ENCODE measurements at places on chromosomes 7 and 10.
A peak's percentile ranks its signal among the peaks of the same experiment; 100 is the strongest.

- no peak for DNase-seq
Measured at GRCh38 chr10:97774811-97775294, 3.1 kb upstream of the SFRP5 start.

GRCh38 chr7:2209961-2210323 lies 22.8 kb downstream of the MAD1L1 start:
- DNase-seq, result no peak

DNA sequence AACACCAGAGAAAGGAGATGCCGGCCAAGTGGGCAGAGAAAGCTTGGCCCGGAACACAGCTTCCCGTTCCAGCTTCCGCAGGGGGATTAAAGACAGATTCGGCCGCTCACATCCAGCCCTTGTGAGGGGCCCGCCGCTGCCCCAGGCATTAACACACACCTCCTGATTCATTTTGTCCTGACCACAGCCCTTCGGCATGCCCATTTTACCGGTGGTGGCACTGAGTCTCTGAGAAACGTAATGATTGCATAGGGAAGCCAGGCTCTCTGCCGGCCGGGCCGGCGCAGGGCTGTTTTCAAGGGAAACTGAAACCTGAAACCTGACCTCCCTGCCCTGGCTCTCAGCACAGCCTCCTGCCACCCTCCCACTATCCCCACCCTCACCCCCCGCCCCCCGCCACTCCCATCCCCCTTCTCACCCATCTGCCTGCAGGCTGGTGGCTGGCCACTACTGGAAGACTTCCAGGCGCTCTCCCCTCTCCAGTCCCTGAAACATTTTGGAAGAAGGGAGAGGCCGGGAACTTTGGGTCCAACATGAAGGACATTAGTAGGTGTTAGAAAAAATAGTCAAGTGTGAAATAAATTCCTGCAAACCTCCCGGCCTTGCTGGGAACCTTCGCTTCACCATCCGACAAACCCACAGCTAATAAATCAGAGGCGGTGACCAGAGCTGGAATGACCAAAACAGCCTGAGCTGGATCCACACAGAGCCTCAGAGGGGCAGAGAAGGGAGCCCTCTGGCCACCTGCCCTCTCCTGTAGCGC lies 83.5 kb upstream of the CUX1 start:
- no peak for DNase-seq

DNA sequence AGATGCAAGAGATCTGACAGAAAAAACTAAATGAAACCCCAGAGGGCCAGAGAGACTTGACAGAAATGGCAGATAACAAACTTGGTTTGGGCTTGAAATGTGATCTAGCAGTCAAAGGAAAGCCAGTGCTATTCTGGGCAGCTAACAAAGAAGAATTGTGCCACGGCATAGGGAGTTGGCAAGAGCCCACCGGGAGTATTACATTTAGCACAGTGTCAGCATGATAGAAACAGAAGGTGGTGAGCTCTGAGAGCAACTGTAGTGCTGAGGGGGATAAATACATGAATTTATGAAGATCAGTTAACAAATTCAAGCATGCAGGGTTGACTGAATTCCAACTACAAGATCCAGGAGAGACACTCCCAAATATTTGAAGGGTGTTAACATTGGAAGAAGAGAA lies 91.1 kb downstream of the AHCYL2 start:
- DNase-seq, result no peak

GRCh38 chr7:90951986-90952954 lies 312.0 kb upstream of the FZD1 start:
- DNase-seq, result no peak

GRCh38 chr10:121613456-121613855 lies 15.2 kb upstream of the FGFR2 start:
- no peak for DNase-seq

DNA sequence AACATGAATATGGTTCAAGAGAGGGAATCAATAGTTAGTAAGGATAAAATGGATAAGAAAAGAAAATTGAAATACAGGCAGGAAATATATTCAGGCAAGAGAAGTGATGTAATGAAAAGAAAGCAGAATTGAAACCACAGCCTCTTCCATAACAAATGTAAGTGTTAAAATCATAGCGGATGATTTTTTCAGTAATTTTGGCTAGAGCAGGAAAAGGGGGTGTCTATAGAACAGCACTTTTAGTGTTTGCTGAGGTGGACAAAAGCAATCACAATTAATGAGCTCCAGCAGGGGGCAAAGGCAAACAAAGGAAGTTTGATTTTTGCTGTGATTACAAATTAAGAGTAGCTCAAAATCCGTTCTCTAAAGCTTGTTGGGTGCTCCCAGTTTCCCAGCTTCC lies 79.0 kb downstream of the TRIL start:
- no peak for DNase-seq

DNA sequence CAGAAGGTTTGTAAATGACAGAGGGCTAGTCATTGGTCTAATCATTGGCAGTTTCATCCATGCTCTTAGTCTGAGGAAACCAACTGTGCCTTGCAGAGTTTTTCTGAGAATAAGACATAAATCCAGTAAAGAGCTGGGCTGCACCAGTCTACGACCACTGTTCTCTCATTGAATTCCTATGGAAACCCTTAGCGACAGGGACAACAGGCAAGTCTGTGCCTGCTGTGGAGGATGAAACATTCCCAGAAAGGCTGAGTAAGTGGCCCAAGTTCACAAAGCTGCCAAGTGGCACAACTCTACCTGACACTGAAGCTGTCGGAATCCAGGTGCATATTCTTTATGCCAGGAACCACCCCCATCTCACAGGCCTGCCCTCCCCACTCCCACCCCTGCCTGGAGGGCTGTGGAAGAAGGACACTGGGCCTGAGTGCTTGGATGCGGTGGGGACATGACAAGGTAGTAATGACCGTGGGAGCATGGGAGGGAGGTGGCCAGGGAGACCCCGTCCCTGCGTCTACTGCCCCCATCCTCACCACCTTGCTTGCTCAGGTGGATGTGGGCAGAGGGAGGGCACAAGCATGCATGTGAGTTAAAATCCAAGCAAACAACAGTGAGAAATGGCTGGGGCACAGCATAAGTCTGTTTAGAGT lies 58.0 kb downstream of the VSTM4 start:
- no peak for DNase-seq

DNA sequence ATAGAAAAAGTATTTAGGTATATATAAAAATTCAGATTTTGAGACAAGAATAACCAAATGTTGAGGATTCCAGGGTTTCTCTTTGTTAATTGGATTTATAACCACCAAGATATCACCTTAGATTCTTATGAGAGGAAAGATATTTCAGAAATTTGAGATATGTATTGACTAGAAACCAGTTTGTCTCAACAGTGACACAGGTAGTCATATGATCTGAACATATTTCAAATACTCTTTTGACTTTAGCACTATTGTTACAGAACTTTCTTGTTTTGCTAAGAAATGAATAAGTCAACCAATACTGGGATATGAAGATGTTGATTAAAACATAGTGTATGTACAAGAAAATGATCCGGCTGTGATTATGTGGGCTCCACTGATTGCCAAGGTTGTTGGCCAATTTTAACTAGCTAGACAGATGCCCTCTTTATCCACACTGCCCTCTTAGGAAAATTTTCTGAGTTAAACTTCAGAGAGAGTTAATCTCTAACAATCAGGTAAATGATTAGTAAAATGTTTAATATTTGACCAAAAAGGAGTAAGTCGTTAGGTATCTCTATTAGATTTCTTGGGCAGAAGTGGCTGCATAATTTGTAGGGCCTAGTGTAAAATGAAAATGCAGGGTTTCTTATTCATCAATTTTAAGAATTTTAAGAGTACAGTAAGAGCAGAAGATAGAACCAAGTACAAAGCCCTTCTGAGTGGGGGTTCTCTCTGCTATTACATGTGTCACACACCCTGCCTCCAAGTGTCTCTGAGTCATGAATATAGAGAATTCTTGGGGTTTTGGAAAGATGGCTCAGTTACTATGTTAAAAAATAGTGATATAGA lies 376.0 kb downstream of the TFEC start:
- no peak for DNase-seq

DNA sequence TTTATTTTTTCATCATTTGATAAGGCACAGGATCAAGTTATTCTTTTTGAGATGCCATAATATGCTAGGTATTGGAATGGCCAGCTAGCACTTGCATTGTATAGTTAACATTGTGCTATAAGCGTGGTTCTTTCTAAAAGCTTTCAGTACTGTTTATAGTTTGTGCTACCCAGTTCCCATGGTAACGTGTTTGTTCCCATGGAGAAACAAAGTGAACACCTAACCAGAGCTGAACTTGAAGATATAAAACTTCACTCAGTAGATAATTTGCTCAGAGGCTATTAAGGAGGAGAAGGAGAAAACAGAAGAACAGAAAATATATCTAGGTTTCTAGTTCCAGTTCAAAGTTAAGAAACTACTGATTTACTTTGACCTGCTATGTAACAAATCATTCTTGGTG lies 23.6 kb upstream of the ITGB8 start:
- no peak for DNase-seq

- peak; percentile 50 for DNase-seq
Measured at GRCh38 chr10:46228563-46229071, 58.2 kb upstream of the ANTXRL start.

GRCh38 chr7:82164813-82165212 lies 278.8 kb downstream of the CACNA2D1 start:
- DNase-seq, result peak; percentile 46

DNA sequence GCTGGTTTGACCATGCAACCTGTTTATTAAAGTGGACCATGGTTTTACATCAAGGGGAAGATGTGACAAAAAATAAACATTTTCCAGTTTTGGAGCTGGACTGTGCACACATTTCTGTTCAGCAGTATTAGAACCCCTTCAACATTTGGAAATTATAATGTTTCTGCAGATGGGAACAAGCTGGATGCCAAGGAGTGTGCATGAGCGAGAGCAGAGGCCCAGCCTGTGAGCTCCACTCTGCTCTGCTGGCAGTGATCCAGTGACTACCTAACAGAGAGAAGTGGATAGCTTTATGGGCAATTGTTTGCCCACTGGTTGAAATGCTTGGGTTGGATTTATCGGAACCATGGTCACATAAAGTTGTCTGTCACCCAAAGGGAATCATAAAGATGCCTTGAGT lies 456.7 kb downstream of the NRG3 start:
- DNase-seq, result no peak

- DNase-seq, result no peak
Measured at GRCh38 chr7:123717689-123718088, 31.1 kb downstream of the WASL start.

- no peak for DNase-seq
Measured at GRCh38 chr10:45378914-45379726, 5.1 kb downstream of the ALOX5 start.

DNA sequence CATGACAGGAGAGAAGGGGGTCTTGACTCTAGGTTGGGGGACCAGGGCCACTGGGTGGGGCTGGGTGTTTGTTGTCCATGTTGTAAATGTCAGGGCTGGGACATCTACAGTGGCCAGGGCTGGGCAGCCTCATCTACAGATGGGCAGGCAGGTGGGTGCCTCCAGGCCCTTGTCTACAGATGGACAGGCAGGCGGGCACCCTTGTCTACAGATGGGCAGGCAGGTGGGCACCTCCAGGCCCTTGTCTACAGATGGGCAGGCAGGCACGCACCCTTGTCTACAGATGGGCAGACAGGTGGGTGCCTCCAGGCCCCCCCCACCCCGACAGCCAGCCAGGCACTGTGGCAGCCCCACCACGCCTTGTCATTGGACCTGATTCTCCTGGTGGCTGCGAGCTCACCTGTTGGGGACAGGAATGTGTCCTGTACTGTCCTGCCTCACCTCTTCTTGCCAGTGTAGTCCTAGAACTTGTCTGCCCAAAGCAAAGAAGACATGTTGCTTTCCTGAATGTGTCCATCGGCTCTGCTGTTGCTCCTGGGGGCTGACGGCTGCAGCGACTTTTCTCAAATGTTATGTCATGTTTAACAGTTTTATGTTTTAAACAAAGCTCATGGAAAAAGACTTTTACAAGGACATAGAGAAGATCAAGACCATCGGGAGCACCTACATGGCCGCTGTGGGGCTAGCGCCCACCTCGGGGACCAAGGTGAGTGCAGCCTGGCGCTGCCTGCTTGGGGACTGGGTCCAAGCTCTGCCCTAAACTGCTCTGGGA lies 129.9 kb downstream of the ADCY1 start:
- DNase-seq, result no peak

GRCh38 chr10:34089253-34089652 lies 725.8 kb downstream of the PARD3 start:
- no peak for DNase-seq

DNA sequence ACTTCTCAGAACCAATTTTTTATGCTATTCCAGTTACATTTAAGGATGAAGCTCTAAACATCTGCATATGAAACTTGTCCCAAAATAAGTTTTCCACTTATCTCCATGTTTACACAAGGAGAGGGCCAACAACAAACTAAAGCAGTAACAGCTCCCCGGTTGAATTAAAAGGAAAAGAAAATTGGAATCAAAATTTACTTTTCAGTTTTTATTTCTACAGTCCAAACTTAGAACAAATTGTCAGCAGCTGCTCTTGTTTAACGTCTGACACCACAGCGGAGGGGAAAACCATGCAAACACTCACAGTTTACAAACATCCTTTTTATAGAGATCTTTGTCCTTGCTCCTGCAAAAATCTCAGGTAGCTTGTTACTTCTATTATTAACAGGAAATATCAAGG lies 101.3 kb downstream of the COL28A1 start:
- no peak for DNase-seq

DNA sequence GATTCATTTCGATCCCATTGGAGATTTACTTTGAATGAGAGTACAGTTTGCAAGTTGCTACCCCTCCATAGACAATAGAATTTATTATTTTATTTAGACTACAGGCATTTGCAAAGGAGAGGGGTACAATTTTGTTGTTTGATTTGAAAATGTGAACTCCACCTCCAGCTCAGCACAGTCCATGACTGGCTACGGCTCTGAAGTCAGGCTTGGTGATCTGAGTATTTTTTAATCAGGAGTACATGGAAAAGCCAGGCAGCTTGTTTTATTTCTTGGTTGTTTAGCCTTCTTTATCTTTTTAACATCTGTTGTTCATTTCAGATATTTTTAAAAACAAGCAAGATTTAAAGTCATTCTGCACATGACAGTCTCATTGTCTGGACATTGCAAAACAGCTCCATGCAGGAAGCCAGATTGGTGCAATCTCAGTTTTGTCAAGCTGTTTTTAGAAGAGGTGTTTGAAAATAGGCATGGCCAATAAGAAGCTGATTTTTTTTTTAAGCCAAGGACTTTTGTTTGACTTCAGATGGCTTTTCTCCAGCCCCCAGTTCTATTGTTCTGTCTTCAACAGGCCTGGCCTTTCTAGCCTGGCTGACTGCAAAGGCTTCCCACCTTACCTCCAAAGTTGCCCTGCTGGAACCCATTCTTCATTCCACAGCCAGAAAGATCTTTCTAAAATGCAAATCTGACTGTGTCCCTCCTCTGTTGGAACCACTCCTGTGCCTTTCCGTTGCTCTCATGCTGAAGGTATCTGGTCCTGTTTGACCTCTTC lies 12.2 kb downstream of the PLXDC2 start:
- no peak for DNase-seq

All from AG04450 (cell line).